CD4-positive, alpha-beta T cell (primary cell): ENCODE measurements at places on chromosomes 12 and 14.
A peak's percentile ranks its signal among the peaks of the same experiment; 100 is the strongest.

DNA sequence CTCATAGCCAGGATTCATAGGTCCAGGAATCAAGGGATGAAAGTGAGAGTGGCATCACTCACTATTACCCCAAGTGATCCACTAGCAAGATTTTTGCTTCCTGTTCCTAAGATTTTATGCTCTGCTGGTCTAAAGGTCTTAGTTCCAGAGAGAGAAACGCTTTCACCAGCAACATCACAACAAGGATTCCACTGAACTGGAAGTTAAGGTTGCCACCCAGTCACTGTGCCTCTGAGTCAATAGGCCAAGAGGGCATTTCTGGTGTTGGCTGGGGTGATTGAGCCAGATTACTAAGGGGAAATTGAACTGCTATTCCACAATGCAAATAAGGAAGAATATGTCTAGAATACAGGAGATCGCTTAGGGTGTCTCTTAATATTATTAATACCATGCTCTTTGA is 142.5 kb upstream of the ARID2 start:
- DNase-seq: no peak

DNA sequence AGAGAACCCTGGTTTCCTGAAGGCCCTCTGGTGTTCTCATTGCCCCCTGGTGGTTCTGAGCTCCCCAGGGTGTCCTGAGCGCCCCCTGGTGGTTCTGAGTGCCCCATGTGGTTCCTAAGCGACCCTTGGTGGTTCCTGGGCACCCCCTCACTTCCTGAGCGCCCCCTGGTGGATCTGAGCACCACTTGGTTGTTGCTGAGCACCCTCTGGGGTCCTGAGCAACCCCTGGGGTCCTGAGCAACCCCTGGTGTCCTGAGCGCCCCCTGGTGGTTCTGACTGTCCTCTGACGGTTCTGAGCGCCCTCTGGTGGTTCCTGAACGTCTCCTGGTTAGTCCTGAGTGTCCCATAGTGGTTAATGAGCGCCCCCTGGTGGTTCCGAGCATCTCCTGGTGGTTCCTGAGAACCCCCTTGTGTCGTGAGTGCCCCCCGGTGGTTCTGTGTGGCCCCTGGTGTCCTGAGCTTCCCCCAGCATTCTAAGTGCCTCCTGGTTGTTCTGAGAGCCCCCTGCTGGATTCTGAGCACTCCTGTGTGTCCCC is 568.3 kb downstream of the TMEM121 start:
- DNase-seq: peak; percentile 46

- DNase-seq: no peak
These were observed 65.3 kb downstream of the CACNA1C start for GRCh38 chr12:2118061-2118460.

- DNase-seq: no peak
These were observed 409.8 kb downstream of the NPAS3 start for GRCh38 chr14:33348510-33348909.

DNA sequence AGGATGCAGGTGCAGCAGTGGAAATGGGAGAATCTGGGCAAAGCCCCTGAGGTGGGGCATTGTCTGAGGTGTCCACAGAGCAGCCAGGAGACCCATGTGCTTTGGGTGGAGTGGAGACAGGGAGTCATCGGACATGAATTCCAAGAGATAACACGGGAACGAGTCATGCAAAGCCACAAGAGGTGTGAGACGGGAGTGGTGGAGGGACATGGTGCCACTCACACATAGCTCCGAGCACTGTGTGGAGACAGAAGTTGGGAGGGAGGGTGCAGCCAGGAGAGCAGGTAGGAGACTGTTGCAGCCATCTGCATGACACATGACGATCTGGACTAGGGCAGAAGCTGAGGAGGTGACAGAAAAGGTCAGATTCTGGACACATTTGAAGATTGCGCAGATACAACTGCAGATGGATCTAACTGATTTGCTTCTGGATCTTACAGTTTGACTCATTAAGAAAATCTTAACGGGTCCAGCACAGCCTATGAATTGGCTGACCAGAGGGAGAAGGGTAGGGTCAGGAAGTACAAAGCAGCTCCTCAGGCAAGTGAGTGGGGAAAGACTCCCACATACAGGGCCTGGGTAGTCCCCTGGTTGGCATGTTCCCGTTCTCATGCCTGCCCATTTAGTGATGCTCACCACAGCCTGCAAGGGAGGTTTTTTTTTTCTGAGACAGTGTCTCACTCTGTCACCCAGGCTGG is 379.8 kb downstream of the FUT8 start:
- no peak for DNase-seq

- DNase-seq: no peak
These were observed 11.6 kb downstream of the EIF2B1 start for GRCh38 chr12:123621619-123622530.

DNA sequence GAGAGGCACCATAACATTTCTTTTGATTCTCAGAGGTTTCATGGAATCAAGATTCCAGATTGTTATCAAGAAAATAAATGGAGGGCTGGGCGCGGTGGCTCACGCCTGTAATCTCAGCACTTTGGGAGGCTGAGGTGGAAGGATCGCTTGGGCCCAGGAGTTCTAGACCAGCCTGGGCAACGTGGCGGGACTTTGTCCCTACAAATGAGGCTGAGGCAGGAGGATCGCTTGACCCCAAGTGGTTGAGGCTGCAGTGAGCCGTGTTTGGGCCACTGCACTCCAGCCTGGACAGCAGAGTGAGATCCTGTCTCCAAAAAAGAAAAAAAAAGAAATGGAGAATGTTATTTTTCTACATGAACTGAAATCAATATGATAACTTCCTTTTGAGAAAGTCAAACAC is 1.3 kb downstream of the SLC39A9 start:
- no peak for DNase-seq

DNA sequence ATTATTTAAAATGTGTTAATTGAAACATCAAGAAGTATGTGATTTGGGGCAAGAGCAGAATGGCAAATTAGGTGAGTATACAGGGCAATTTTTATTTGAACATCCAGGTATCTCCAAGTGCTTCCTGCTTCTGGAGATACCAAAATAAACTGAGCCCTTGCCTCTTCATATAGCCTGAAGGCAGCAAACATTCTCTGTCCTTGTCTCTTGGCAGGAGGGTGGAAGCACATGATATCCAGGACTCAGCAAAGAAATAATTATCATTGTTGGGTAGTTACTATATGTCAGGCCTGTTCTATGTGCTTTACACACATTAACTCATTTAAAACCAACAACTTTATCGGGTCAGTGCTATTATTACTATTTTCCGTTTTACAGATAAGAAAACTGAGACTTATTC is 12.5 kb downstream of the LIN7A start:
- DNase-seq: no peak

DNA sequence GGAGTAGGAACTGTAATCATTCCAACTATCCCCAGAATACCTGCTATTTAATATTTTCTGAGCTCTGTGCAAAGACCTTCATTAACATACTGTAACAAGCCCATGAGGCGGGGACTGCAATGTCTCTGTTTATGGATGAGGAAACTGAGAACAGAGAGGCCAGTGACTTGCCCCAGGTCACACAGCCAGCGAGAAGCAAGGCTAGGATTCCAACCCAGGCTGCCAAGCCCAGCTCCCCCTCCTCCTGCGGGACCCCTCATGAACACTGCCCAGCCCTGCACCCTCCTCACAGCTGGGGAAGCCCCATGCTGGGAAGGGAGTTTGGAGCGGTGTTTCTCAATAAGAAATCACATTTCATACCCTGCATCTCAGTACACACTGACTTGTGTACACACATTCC is 10.9 kb downstream of the HVCN1 start:
- DNase-seq: no peak

GRCh38 chr12:124388038-124388671 is 93.3 kb downstream of the RFLNA start:
- DNase-seq: no peak

GRCh38 chr12:38823738-38824137 is 81.7 kb downstream of the CPNE8 start:
- no peak for DNase-seq

- no peak for DNase-seq
These were observed 41.0 kb downstream of the TRAF3 start for GRCh38 chr14:102817942-102818940.

DNA sequence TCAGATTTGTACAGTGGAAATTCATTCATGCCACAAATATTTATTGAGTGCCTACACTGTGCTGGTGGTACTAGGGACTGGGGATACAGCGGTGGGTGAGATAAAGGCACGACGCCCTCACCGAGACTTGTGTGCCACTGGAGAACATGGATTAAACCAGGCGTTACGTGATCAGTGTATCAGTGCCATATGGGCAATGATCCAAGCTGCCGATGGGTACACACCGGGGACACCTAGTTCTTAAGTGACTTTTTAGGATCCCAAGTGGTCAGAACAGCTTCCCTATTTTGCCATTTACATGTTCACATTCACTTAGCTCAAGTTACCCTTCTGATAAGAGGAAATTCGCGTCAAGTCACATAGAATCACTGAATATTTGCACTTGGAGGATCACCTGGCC is 236.7 kb downstream of the CACNA1C start:
- DNase-seq: no peak

DNA sequence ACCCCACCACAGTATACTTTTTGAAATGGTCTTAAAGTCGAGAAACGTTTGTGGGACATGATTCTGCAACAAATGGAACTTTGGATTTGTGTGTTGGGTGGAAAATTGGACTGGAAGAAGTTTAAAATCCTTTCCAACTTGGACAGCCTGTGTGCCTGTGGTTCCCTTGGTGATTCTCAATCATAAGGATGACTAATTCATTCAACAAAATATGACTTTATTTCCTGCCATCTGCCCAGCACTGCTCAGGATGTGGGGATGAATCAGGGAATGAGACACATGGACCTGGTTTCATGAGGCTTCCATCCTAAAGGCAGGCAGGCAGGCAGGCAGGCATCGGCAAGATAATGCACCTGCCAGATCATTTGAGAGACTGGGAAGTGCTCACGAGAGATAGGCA is 57.3 kb upstream of the TMEM132D start:
- DNase-seq: no peak

GRCh38 chr12:45446013-45446412 is 230.1 kb downstream of the ANO6 start:
- DNase-seq: no peak

- no peak for DNase-seq
These were observed 60.6 kb downstream of the MYRFL start for GRCh38 chr12:69885658-69886057.

GRCh38 chr12:120041386-120042231 is 52.6 kb downstream of the BICDL1 start:
- DNase-seq: peak; percentile 67

DNA sequence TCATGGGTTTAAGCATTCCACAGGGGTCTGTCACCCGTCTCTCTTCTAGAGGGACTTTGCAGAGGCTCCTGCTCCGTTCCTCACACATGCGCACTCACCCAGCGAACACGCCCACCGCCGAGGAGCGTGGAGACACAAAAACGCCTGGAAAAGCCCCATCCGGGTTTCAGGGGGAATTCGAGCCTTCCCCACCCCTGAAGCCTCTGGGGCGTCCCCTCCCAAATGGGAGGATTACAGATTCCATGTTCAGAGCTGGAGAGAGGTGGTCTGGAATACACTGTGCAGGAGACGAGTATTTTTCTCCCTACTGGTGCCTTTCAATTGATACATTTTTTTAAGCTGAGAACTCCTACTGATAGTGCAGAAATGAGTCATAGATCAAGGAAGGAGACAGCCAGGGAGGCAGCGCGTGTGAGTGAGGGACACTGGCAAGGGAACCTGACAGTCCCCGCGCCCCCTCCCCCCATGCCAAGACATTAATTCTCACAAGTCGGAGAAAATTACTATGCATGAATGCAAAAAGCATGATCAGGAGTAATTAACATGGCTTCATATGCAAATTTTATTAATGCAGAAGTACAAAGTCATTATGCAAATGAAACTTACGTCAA is 36.9 kb downstream of the BCL11B start:
- DNase-seq: peak; percentile 61

- no peak for DNase-seq
These were observed 84.0 kb downstream of the SAMD4A start for GRCh38 chr14:54650959-54651351.

DNA sequence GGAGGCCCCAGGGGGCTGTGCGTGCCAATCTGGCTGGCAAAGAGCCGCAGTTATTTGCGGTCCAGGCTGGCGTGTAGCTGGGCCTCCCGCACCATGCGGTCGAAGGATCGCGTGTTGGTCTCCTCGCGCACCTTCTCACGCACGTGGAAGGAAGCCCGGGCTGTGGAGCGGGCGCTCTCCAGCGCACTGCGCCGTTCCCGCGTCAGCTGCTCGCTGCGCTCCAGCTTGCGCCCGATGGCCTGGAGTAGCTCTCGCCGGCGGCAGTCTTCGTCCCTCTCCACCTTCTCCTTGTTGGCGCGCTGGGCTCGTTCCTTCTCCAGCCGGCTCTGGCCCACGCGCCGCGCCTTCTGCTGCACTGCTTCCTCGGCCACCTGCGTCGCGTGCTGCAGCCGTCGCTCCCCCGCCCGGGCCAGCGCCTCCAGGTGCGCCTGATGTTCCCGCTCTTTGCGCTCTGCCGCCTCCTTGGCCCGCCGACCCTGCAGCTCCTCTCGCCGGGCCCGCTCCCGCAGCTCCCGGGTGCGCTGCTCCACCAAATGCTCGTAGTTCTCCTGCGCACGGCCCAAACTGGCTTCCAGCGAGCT is 3.1 kb downstream of the CCDC177 start:
- no peak for DNase-seq

- no peak for DNase-seq
These were observed 1200.2 kb downstream of the LRFN5 start for GRCh38 chr14:42806909-42807315.

GRCh38 chr12:129815846-129816245 is 88.0 kb downstream of the TMEM132D start:
- no peak for DNase-seq

DNA sequence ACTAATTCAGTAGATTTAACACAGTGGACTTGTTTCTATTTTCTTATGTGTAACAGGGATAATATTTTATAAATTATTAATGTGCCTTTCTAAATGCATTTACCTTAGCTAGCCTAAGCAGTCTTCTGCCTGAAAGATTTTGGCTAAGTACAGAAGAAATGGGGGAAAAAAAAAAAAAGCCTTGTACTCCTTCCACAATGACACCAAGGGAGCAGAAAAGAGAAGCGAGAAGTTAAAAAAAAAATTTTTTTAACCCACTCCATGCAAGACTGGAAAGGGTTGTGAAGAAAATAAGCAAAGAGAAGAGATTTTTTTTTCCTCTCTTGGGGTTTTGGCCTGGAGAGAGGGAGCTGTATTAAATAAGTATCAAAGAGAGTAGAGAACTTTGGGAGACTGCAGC is 28.7 kb downstream of the NELL2 start:
- no peak for DNase-seq

DNA sequence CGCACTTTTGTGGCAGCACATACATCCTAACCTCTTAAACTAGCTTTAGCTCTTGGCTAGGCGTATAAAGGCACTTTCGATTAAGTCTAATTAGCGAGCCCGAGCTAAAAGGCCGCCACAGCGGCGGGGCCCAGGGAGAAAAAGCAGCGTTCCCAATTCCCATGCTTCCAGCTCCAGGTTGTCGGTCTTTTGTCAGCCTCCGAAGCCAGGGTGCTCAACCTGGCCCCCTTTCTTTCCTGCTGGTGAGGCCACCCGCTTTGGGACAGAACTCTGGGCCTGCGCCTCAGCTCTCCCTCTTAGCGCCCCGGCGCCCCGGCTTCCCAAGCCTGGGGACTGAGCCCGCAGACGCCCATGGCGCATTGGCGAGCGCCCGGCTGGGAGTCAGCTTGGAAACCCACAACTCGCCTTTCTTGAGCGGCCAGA is 33.3 kb upstream of the TBX5 start:
- no peak for DNase-seq

- no peak for DNase-seq
These were observed 36.6 kb downstream of the GPR135 start for GRCh38 chr14:59428581-59429012.

- no peak for DNase-seq
These were observed 53.7 kb downstream of the ACTN1 start for GRCh38 chr14:68925373-68925772.
